Large intestine (tissue), 12 donors: ENCODE measurements at places on chromosomes 11 and 22. TPM values are rescaled to one million over a fixed set of nuclear protein-coding genes. Genes with fewer than 3 reads are reported as not detected.

NTM gene
- polyA plus RNA-seq: 17.2 TPM

NECTIN1 gene
- 35.4 TPM for polyA plus RNA-seq

HDAC10 gene
- polyA plus RNA-seq: 55.5 TPM

C11orf97 gene
- polyA plus RNA-seq: not detected

SGSM1 gene
- 7.2 TPM for polyA plus RNA-seq

PLAAT5 gene
- 0.78 TPM for polyA plus RNA-seq

GRCh38 chr22:23001463-23001862 lies 68.9 kb upstream of the GNAZ start:
- no peak for DNase-seq

GRCh38 chr11:64340671-64341335 lies 799 bp downstream of the CCDC88B start:
- DNase-seq: no peak

- DNase-seq: no peak
These were observed 13.7 kb upstream of the THY1 start for GRCh38 chr11:119436711-119437110.

DNA sequence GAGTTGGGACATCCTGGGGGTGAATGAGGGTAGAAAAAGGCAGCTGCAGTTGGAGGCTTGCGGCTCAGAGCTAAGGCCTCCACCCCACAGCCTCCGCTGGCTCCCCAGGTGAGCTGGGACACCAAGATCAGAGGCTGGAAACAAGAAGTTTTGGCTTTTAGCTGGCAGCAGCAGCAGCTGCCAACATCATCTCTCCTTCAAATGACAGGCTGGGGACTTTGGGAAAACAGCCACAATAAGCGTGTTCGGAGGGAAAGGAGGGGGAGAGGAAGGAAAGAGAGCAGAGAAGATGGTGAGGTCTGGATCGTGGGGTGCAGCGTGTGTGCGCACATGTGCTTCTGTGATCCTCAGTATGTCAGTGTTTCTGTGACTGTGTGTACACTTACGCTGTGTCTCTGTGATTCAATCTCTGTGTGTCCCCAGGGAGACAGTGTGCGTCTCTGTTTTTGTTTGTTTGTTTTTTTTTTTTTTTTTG lies 62.0 kb upstream of the RASD2 start:
- DNase-seq: no peak

GRCh38 chr22:35556666-35557065 lies 16.0 kb downstream of the RASD2 start:
- DNase-seq: no peak

- DNase-seq: no peak
These were observed 24.8 kb downstream of the FOLR3 start for GRCh38 chr11:72160319-72160718.

GRCh38 chr11:83921447-83922192 lies 635.5 kb upstream of the CCDC90B start:
- no peak for DNase-seq

DNA sequence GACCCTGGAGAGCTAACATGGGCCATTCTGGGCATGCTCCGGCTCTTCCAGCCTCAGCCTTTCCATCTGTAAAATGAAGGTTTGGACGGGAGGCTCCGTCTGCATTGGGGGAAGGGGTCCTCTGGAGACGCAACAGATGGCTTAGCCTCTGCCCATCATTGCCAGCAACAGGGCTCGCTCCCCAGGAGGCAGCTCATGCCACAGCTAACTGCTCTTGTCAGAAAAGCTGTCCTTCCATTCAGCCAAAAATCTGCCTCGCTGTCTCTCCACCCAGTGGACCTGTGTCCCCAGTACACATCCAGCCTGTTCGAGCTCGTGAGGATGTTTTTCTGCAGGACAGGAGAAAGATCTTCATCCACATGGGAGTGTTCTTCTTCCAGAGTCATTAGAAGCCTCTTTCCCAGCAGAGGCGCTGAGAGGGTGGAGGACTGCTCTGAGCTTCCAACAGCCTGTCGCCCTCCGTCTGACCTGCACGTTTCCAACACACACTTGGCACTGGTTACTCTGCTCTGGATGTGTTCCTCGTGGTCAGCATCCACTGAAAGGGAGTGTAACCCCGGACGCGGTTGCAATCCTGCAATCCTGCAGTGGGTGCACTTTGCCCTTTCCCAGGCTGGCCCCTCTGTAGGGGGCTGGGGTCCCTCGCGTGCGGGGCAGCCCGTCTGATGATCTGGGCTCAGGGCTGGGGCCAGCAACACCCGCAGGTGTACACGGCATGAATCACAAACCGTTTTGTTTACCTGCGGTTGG lies 1340.9 kb downstream of the TBC1D22A start:
- no peak for DNase-seq
